ENCODE measurements at places on chromosomes 5 and 9.

DNA sequence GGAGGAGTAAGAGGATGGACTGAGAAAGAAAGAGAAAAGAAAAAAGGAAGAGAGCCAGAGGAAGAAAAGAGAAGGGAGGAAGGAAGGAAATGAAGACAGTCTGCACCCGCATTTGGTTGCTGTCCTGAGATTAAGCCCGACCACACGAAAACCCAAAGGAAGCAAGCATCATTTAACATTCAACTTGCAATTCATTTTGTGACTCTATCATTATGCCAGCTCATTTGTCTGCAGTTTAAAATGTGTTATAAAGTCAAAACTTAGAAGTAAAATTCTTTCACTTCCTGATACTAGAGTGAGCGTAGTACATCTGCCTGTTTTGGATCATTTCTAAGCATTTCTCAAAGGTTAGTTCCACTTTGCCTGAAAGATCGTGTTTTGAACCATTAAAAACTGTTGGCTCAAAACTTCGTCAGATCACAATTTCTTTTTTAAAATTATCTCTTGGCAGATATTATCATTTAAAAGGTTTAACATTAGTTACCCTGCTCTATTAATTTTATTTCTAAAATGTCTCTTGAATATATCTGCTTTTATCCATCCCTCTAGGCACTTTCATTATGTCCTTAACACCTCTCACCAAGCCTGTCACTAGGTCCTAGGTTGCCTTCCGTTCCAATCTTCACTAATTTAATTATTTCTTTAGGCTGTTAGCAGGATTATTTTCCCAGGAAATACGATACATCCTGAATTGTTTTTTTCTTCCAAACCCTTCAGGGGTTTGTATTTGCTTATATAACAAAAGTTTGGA lies 240.9 kb downstream of the TLE4 start:
- DNase-seq: no peak

GRCh38 chr5:1460054-1460682 lies 14.9 kb upstream of the SLC6A3 start:
- no peak for DNase-seq

- DNase-seq: no peak
These were observed 134.3 kb upstream of the ICE1 start for GRCh38 chr5:5288201-5288600.

- no peak for DNase-seq
These were observed 65.6 kb upstream of the IRX2 start for GRCh38 chr5:2817031-2817603.

GRCh38 chr9:36632892-36633291 lies 60.2 kb downstream of the MELK start:
- DNase-seq: no peak

DNA sequence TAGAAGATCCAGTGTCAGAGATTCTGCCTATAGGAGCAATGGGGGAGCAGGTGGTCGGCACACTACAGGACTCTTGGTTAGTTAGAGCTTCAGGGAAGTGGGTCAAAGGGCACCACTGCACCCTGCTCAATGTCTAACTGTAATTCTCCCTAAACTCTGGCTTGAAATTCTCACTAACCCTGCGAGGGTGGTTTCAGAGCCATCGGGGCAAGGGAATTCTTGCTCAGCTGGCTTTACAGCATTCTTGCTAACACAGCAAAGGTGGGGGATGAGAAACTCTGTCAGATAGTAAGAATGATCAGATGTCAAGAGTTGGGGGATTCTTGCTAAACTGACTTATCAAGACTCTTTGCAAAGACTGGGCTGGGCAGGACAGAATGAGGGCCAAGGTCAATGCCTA lies 4.7 kb upstream of the ZNF354C start:
- DNase-seq: no peak

DNA sequence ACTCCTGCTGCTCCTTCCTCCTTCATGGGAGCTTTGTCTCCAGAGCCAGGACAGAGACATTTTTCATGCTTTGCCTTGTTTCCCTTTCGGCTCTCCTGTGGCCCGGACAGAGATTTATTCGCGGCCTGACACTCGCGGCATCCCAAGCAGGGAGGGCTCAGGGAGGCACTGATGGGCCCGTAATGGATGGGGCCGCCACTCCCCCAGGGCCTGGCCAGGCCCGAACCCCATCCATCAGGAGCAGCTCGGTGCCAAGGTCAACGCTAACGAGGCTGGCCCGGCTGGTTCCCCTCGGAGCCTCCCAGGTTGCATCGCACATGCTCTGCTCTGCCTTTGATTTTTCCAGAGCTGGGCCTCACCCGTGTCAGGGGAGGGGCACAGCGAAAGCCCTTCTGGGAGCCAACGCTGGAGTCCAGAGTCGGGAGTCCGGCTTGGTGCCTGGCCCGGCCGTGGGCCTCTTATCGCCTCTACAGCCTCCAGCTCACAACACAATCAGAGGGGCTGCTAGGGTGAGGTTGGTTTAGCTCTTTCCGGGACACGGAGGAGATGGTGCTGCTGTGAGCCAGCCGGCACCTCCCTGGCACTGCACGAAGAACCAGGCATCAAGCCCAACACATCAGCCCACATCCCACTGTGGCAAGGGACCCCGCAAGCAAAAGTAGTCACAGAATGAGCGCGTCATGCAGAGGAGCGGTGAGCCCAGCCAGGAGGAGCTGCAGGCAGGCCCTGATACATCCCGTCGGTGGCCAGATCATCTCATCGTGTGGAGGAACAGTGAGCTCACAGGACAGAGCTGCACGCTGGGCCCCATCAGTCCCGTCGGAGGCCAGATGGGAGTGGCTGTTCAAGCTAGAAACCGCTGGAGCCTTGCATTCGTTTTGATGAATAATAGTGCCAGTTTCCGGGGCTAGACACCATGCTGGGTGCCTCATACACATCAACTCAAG lies 72.2 kb upstream of the BARHL1 start:
- DNase-seq: no peak

DNA sequence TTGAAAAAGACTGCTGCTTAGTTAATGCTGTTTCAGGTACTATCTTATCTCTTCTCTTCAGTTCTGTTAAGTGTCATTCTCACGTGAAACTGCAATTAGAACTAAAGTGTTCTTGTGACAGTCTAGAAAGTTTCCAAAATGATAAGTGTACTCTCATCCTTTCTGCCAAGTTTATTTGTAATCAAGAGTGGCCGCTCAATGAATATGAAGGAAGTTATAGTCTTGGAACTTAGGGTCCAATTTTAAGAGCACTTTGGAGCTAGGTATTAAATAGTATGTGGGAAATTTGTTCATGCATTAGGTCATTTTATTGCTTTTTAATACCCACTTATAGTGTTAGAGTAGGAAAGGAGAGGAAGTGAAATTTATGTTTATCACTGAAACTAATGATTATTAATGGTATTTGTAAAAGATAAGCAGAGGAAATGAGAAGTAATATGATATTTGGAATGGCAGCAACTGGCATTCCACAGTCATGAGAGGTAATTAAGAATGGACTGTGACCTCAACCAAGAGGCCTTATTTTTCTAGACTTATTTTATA lies 20.4 kb downstream of the XRCC4 start:
- DNase-seq: no peak

GRCh38 chr9:21933281-21933680 lies 60.9 kb downstream of the CDKN2A start:
- no peak for DNase-seq

DNA sequence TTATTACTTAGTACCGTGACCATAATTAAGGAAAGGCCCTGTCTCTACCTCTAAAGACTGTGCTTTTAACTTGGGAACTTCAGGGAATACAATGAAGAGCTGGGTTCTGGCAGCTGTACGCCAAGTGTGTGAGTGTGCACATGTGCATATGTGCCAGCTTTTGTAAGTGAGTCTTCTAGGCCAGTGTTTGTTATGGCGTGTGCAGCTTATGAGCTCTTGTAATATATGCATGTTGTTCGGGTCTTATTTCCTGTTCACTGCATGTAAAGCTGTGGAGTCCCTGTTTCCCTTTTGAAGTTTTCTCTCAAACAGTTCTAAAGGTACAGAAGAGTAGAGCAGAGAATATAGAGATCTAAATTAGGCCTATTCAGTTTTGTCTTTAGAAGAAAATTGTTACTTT lies 30.5 kb downstream of the TGFBR1 start:
- no peak for DNase-seq
